Activated effector memory CD4-positive, alpha-beta T cell treated with Interleukin-2 at 50 U/mL for 16 hours (primary cell): ENCODE measurements at places on chromosomes 2 and 18.

- no peak for DNase-seq
Observed at GRCh38 chr2:224894356-224894755, 147.9 kb downstream of the DOCK10 start.

DNA sequence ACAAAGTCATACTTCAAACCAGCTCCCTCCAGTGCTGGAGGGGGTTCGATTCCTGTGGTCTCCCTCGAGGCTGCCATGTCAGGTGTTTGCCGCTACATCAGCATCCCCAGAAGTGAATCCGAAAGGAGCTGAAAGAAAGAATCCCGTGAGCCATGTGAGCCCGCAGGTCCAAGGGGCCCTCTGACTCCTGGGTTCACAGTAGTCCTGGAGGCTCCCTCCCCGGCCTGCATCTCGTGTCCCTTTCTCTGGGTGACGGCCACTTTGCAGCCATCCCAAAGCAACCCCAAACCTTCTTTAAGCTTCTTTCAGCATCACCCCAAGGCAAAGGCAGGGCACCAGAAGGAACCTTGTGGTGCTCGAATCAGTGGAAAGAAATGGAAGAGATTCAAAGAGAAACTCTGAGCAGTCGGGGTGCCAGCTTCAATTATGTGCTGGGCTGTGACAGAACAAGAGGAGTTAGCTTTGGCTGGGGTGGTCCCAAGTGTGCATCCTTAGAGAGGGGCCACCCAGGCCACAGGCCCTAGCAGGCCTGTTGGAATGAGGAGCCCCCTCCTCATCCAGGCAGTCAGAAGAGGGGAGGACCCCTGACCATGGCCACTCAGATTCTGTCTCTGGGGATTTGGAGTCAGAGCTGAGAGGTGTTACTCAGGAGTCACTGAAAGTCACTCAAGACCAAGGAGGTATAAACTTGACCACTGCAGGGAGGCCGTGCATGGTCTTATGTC lies 59.7 kb downstream of the CIB4 start:
- no peak for DNase-seq

- DNase-seq: peak; percentile 27
Observed at GRCh38 chr2:8457699-8458502, 224.0 kb upstream of the ID2 start.

- DNase-seq: no peak
Observed at GRCh38 chr18:79576686-79577351, 102.8 kb upstream of the CTDP1 start.
